NCI-H2029 (cell line): ENCODE measurements at places on chromosomes 4 and X.
A peak's percentile ranks its signal among the peaks of the same experiment; 100 is the strongest.

- no peak for DNase-seq
Measured at GRCh38 chrX:17632942-17633341, 104.4 kb upstream of the SCML1 start.

- DNase-seq = no peak
Measured at GRCh38 chr4:25258980-25259578, 25.2 kb downstream of the PI4K2B start.

DNA sequence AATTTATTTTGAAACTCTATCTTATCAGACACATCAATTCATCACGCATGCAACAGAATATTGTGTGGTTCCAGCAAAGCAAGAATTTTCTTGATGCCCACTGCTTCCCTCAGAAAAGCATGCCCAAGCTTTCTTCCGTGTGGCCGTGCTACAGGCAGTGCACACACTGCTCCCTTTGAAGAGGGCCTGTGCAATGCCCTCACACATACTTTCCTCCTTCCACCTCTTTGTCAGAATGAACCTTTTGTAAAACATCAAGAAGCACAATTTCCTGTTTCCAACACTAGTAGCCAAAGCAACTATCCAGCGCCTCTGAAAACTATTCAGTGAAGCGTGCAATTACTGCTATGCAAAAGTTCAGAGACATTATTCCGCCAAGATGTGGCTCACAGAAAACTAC is 201.7 kb downstream of the NLGN4X start:
- DNase-seq = no peak

- no peak for DNase-seq
Measured at GRCh38 chr4:161813889-161814288, 349.9 kb downstream of the FSTL5 start.

GRCh38 chr4:153541456-153542096 is 75.4 kb downstream of the TMEM131L start:
- DNase-seq = no peak

GRCh38 chr4:138205531-138206233 is 36.5 kb downstream of the SLC7A11 start:
- no peak for DNase-seq

DNA sequence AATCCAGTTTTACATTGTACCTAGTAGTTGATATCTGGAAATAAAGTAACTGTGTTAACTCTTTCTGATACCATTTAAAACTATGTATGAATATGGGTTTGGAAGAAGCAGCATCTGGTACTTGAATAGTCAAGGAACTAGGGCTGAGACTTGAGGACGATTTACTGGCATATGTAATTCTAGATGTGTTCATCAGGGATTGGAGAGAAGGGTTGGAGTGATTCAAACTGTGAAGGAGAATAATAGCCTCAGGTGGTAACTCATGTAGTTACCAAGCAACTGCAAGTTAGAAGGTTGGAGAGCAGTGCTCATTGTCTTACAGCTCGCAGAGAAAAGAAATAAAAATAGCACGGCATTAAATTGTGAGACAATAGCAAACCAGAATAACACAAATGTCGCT is 29.5 kb upstream of the TXLNG start:
- DNase-seq = no peak

- peak; percentile 60 for DNase-seq
Measured at GRCh38 chrX:38805432-38806389, 4.5 kb downstream of the MID1IP1 start.

GRCh38 chr4:45062935-45063545 is 336.7 kb upstream of the GNPDA2 start:
- no peak for DNase-seq

GRCh38 chr4:110637408-110638088 is 14.7 kb upstream of the PITX2 start:
- no peak for DNase-seq

DNA sequence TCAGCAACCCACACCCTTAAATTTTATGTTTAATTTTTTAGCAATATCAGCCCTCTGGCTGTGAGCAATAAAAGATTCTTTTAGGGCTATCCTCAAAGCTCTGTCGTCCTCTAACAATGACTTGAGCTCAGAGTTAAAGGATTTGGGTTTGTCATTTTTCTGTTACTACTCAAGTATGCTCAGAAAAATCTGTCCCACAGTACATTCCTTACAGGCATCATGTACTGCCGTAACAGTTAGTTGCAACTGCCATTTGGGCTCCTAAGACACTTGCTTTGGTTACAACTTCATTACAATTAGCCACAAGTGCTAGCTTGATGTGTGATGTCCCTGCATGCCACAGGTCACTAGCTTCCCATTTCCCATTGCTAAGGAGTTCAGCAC is 33.2 kb downstream of the COQ2 start:
- DNase-seq = no peak

DNA sequence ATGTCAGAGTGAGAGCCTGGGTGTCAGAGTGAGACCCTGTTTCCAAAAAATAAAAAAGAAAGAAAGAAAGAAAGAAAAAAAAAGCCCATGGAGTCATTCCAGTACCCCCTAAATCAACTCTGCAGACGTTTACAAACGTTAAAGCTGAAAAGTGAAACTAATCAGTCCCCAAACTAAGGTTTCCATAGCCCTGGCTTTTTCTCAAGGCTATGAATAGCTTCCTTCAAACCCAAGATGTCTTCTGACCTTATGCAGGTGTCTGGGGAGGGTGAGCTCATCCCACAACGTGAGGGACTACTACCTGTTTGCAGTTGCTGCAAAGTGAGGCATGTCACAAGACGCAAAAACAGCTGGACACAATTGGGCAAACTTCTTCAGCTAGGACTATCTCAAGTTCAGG is 144.0 kb downstream of the SH3KBP1 start:
- no peak for DNase-seq

GRCh38 chr4:178599521-178599920 is 1157.3 kb upstream of the AGA start:
- no peak for DNase-seq

DNA sequence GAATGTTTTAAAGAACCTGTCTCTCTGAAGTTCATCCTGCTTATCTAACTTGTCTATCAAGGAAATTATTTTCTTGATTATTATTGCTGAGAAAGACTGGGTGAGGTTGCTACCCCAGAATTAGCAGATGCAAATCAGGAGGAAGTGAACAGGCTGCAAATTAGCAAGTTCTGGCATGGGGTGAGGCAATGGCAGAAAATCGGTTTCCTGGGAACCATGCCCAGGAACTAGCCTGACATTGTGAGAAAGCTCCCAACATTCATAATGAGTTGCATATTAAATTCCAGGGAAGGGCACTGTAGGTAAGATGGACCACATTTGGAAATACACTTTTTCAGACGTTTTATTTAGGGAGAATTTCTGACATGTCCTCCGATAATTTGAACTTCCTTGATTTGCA is 11.6 kb downstream of the ARSF start:
- DNase-seq = no peak

DNA sequence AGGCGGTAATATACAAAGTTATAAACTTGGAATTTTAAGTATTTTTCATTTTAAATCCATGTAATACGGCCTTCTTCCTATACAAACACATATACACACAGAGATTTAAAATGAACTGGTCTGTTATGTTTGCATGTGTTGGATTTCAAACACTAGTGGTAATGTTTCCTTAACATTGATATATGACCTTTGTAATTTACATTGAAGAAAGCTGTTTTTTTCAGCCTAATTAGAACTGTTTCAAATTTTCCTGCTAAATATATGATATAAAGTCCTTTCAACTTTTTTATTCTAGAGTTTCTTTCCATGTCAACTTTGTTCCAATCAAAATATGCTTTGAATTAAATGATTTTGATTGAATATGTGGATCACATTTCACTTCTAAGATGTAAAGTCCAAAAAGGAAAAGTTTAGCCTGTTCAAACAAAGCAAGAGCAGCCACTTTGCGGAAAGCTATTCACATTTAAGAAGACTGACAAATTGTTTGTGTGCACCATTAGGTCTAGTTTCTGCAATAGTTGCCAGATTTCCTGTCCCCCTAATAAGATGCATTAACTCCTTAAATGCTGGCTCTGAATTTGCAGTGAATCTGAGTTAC is 226.0 kb upstream of the MAB21L2 start:
- DNase-seq = no peak

- no peak for DNase-seq
Measured at GRCh38 chrX:103120748-103121147, 27.8 kb upstream of the NXF3 start.

DNA sequence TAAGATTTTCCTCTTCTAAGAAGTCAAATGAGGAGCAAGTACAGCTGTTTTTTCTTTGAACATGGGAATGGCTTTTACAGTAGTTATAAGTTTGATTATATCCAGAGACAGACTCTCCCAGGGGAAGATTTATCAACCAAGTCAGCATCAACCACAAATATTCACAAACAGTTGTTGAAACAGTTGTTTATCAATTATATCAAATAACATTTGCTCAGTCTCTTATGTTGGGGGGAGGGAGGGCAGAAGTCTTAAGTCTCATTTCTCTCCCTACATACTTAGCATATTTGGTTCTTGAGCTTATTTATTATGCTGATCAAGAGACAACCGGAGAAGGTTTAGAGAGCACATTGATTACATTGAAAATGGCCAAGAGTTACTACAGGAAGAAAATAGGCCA is 110.1 kb downstream of the FBXO8 start:
- no peak for DNase-seq

DNA sequence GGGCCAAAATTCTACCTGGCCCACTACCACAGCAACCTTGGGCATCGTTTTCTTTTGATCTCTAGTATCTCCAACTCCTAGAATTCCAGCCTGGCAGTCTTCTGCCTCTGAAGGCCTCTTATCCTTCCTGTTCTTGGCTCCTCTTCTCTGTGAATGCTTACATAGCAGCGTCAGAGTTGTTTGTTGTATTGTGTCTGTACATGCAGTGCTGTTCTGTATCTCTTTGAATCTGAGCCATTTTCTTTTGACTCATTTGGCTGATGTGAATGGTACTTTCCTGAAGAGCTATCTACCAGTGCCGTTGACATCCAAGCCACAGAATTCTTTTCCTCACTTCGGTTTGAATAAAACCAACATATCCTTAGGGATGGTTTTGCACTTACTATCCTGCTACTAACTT is 79.2 kb downstream of the TMEM164 start:
- peak; percentile 45 for DNase-seq

DNA sequence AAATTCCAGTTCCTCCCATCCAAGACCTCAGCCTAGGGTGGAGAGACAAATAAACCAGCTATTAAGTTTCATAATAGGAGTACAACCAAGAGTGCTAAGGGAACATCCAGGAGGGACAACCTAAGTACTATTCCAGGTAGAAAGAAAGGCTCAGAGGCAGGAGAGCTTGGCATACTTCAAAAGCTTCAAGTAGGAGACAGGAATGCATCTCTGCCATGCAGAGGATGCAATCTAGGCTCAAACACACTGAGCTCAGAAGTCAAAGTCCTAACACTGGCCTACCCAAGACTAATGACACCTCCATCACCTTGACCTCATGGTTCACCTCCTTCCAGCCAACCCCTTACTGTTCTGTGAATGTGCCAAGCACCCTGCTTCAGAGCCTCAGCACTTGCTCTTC is 8.1 kb downstream of the WDFY3 start:
- no peak for DNase-seq

GRCh38 chr4:112147697-112148096 is 2.4 kb downstream of the FAM241A start:
- DNase-seq = no peak

- no peak for DNase-seq
Measured at GRCh38 chrX:31110657-31111056, 38.8 kb upstream of the FTHL17 start.

DNA sequence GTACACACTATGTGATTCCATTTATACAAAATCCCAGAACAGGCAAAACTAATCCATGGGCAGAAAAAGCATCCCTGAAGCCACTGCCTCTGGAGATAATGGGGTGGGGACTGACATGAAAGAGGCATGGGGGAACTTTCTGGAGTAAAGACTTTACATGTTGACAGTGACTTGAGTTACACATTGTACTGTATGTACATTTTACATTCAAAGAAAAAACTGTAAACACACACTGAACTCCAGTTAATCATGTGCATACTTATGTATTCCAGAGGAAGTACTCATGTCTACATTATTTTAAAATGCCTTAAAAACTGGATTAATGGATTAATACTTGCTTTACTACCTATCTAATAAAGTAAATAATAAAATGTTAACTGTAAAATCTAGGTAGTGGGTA is 21.6 kb downstream of the CENPU start:
- no peak for DNase-seq

DNA sequence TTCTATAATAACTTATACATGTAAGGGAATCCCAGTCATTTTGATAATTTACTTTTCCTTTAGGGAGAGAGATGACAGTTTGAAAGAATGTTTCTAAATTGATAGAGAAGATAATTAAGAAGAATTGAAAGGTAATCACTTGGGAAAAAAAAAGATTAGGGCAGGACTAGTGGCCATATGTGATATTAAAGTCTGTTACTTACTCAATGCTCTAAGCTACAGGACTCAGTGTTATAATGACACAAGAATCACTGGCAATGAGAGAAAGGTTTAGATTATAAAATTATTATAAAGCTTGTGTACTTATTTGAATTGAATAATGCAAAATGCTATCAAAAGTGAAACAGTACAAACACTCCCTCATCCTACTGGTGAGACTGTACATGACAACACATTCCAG is 265.3 kb downstream of the BANK1 start:
- DNase-seq = no peak

GRCh38 chrX:12672367-12673106 is 118.7 kb upstream of the PRPS2 start:
- no peak for DNase-seq

- no peak for DNase-seq
Measured at GRCh38 chr4:168177546-168178149, 85.3 kb downstream of the ANXA10 start.

DNA sequence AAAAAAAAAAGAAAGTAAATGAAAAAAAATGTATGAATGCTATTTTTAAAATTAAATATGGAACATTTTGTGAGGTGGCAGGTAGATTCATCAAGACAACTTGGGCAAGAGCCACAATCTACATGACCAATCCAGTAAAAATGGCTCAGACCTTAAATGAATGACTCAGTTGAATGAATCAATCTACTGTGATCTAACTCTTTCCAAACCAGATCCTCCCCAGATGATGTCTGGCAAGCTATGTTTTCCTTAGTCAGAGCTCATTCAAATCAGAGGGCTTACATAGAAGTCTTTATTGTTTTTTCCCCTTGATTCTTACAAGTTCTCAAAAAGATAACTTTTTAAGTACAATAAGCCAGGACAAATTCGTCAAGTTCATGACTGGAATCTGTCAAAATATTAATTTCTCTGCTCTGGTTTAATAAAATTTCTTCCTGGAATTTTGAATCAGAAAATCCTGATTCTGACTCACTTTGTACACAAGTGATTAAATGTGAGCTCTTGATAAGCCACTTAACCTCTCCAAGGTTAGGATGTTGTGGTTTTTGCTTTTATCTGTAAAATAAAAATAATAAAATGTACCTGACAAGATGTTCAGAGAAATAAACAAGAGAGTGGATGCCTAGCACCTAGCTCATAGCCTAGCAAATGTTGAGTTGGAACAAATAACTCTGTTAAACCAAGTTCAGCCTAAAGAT is 105.6 kb upstream of the SMIM31 start:
- DNase-seq = no peak

DNA sequence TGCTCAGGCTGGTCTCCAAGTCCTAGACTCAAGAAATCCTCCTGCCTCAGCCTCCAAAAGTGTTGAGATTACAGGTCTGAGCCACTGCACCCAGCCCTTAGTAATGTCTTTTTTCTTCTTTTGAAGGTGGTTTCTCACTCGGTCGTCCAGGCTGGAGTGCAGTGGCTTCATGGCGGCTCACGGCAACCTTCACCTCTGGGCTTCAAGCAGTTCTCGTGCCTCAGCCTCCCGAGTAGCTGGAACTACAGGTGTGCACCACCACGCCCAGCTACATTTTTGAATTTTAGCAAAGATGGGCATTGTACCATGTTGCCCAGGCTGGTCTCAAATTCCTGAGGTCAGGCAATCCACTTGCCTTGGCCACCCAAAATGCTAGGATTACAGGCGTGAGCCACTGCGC is 32.3 kb upstream of the ASMTL start:
- DNase-seq = no peak
